HepG2 (cell line): ENCODE measurements at places on chromosomes 6 and 20.

DNA sequence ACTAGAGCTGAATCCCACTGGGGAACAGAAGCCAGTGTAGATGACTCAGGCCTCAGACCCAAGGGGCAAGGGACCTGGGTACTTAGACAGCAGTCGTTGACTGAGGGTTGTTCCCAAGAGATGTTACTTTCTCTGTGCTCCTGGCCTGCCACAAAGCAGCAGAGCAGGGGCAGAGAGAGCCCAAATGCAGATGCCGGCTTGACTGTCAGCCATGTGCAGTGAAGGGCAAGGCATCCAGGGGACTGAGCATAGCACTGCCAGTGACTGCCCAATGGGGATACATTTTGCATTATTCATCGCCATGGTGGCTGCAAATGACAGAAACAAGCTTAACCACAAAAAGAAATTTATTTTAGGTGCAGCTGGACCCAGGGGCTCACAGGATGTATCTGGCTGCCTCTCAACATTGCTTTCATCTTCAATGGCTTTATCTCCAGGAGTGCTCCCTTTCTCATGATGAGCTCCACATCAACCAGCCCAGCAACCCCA is 7.6 kb upstream of the TP53RK start:
- no peak for DNase-seq

- no peak for DNase-seq
Observed at GRCh38 chr20:6533761-6534479, 233.6 kb upstream of the BMP2 start.

DNA sequence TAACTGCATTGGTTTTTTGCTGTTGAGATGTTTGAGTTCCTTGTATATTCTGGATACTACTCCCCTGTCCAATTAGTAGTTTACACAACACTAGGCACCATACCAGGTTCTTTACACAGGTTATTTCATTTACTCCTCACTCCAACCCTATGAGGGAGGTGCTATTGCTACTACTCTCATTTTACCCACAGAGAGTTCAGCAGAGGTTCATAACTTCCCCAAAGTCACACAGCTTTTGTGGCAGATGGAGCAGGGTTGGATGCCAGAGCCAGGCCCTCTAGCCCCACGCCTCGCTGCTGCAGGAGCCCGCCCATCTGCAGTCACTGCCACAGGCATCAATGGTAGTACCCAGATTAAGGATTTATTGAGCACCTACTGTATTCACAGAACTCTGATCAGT is 61.7 kb upstream of the MAP3K4 start:
- DNase-seq, result no peak

GRCh38 chr20:58192567-58192966 is 35.9 kb downstream of the ANKRD60 start:
- DNase-seq, result no peak

DNA sequence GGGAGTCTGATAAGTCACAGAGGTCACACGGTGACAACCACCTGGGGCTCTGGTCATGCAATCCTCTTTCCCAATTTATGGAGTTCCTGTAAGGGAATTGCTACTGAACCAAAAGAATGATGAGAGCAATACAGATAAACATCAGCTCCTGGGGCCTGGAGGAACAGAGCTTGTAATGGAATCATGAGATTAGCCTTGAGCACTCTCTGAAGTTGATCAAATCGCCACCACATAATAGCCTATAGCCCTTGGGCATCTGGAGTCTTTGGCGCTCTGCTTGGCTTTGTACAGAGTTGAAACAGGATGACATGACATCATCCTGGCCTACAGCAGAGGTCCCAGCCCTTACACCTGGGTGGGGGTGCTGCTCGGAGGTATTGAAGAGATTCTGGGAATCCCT is 154.3 kb upstream of the DTNBP1 start:
- no peak for DNase-seq
